T-helper 22 cell (primary cell): ENCODE measurements at places on chromosomes 7 and 10.

GRCh38 chr10:33981301-33981700 is 646.8 kb upstream of the NRP1 start:
- DNase-seq: no peak

DNA sequence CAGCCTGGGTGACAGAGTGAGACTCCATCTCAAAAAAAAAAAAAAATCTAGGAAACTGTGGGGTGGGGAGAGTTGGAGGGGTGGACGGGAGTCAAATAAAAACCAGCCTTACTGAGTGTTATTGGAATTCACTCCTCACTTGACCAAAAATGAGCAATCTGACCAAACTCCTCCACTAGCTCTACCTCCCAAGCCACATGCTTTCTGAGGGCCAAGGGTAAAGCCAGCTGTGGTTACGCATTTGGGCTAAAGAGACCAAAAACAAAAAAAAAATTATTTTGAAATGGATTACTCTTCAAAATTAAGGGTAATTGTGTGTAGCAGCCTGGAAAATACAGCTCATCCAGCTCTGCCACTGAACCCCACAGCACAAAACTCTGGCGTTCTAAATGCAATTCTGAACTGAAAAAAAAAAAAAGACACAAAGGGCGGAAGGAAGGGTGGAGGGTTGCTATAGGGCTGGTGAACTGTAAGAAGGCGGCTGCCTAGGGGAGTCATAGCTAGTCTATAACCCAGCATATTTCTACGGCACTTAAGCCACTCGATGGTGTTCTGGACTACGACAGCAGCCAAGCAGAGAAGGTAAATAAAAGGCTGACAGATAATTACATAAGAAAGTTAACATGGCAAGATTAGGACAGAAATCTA is 7.8 kb downstream of the ELMO1 start:
- DNase-seq: no peak

DNA sequence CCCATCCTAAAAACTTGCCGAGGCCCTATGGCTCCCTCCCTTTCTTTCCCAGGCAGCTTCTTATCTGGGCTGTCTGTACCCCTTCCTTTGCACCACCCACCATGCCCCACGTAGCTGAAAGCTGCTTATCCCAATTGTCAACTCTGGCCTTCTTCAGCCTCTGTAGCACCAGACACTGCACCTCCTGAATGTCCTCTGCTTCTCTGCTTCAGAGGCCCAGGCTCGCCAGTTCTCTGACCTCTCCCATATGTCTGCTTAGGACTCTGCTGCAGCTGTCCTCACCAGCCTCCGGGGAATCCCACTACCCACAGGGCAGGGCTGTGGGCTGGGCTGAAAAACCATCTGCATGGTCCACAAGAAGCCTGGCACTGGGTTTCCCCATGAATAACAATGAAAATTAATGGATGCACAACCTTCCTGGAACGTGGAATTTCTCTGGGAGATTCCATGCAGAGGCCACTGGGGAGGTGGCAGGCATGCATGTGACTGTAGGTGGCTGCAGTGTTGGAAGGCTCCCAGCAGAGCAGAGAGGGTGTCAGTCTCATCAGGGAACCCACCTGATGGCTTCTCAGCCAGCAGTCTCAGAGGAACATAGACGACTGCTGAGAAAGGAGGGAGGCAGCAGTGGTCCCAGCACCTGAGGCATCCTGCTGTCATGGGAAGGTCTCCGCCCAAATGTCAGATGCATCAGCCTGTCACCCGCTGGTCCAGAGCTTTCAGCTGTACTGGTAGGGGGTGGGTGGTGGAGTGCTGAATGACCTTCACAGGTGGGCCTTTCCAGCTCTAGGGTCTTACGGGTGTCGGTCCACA is 16.8 kb upstream of the SH2D4B start:
- no peak for DNase-seq

GRCh38 chr7:126079151-126079550 is 1149.5 kb upstream of the POT1 start:
- DNase-seq: no peak

GRCh38 chr10:57657164-57657765 is 610.4 kb downstream of the IPMK start:
- DNase-seq: no peak

DNA sequence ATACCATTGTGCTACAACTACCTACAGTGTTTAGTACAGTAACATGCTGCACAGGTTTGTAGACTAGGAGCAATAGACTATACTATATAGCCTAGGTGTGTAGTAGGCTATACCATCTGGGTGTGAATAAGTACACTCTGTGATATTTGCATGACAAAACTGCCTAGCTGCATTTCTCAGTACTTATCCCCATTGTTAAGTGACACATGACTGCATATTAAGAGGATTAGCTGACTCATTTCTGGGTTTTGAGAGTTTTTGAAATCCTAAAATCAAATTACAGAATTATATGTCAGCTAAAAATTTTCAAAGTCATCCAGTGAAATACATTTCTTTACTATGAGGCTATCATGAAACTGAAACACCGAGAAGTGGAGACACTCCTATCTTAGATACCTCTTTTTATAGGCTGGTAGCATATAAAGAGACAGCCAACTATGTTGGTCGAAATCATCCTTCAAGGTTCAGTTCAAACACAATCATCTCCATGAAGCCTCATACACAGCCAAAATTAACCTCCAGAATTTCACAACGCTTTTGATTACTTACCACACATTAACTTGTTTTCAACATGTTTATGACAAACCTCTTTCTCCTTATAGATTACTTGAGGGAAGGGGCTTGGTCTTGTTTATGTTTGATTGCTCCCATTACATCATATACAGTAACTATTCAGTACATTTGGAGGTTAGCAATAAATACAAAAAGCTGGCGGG is 89.8 kb upstream of the ANK3 start:
- no peak for DNase-seq

DNA sequence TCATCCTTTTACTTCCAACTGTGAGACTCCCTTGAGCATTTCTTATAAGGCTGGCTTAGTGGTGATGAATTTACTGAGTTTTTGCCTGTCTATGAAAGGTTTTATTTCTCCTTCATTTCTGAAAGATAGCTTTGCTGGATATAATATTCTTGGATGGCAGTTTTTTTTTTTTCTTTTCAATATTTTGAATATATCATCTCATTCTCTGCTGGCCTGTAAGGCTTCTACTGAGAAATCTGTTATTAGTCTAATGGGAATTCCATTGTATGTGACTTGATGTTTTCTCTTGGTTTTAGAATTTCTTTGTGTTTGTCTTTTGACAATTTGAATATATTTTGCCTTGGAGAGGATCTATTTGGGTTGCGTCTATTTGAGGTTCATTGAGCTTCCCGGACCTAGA is 22.4 kb downstream of the PHTF2 start:
- no peak for DNase-seq

DNA sequence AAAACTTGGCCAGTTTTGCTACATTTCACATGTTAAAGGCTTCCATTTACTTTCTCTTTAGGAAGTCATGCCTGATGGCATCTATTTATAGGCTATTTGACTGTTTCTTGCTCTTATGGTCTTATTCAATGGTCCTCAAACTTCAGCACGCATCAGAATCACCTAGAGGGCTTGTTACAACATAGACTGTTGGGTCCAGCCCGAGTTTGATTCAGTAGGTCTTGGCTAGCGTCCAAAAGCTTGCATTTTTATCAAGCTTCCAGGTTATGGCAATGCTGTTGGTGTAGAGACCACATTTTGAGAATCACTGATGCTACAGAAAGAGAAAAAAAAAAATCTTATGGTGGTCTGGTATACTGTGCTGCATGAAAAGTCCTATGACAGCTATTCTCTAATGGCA is 51.9 kb downstream of the MTPN start:
- DNase-seq: no peak

DNA sequence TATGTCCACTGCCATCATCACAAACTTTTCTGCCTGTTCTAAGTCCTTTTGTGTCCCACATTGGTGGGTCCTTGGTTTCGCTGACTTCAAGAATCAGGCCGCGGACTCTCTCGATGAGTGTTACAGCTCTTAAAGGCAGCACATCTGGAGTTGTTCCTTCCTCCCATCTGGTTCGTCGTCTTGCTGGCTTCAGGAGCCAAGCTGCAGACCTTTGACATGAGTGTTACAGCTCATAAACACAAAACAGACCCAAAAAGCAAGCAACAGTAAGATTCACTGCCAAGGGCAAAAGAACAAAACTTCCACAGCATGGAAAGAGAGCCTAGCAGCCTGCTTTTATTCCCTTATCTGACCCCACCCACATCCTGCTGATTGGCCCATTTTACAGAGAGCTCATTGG is 30.2 kb downstream of the ASNS start:
- no peak for DNase-seq

GRCh38 chr7:517774-518629 is 1.6 kb downstream of the PDGFA start:
- no peak for DNase-seq

GRCh38 chr10:51743146-51743545 is 43.8 kb upstream of the CSTF2T start:
- DNase-seq: no peak

DNA sequence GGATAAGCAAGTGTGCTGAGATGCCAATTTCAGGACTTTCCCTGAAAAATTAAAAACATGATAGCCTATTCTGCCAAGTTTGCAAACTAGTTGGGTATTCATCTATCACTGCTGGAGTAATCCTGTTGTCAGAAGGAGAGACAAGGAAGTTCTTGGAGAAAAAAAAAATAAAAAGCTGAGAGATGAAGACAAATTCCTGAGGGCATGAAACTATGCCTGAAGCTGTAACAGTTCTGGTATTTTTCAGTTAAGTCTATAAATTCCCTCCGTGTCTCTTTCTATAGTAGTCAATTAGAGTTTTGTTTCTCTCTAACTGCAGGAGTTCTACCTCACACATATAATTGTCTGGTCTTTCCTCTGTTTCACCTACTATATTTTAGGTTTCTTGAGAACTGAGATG is 95.7 kb downstream of the DGKB start:
- DNase-seq: no peak

DNA sequence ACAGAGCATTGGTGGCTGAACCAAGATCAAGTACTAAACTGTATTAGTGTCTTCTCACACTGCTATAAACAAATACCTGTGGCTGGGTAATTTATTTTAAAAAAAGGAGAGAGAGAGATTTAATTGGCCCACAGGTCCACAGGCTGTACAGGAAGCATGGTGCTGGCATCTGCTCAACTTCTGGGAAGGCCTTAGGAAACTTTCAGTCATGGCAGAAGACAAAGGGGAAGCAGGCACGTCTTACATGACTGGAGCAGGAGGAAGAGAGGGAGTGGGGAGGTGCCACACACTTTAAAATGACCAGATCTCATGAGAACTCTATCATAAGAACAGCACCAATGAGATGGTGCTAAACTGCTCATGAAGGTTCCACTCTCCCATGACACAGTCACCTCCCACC is 95.2 kb upstream of the JCAD start:
- no peak for DNase-seq

GRCh38 chr7:122677149-122677548 is 21.8 kb downstream of the RNF133 start:
- DNase-seq: no peak

DNA sequence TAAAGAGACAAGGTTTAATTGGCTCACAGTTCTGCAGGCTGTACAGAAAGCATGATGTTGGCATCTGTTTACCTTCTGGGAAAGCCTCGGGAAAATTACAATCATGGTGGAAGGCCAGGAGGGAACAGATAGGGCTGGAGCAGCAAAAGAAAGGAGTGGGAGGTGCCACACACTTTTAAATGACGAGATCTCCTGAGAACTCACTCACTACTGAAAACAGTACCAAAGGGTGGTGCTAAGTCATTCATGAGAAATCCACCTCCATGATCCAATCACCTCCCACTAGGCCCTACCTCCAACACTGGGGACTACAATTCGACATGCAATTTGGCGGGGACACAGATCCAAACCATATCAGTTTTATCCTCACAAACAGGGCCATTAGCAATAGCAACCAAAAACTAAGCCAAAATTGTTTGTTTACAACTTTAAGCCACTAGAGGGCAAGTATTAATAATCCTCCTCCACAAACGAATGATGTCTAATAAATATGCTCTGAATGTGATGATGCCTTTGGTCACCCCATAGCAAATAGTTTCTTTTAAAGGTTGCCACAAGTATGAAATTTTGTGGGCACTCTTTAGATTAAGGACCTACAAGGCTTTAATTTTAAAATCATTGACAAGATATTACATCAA is 129.2 kb upstream of the NRBF2 start:
- DNase-seq: no peak

GRCh38 chr10:72089618-72090017 is 1.3 kb upstream of the SPOCK2 start:
- DNase-seq: no peak

DNA sequence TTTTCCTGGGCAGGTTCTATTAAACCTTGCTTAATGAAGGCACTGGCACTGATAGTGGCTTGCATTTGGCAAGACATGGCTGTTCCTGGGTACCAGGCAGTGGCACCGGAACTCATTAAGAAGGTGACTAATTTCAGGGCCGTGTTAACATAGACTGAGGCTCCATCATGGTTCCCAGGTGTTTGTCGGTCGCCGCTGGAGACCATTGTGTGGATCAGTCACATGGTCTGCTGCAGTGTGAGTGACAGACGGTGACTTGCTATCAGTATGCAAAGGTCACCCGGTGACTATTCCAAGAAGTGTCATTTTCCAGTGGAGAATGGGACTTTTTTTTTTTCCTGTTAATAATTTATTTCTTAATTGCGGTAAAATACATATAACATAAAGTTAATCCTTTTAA is 106.3 kb downstream of the INSYN2A start:
- no peak for DNase-seq

DNA sequence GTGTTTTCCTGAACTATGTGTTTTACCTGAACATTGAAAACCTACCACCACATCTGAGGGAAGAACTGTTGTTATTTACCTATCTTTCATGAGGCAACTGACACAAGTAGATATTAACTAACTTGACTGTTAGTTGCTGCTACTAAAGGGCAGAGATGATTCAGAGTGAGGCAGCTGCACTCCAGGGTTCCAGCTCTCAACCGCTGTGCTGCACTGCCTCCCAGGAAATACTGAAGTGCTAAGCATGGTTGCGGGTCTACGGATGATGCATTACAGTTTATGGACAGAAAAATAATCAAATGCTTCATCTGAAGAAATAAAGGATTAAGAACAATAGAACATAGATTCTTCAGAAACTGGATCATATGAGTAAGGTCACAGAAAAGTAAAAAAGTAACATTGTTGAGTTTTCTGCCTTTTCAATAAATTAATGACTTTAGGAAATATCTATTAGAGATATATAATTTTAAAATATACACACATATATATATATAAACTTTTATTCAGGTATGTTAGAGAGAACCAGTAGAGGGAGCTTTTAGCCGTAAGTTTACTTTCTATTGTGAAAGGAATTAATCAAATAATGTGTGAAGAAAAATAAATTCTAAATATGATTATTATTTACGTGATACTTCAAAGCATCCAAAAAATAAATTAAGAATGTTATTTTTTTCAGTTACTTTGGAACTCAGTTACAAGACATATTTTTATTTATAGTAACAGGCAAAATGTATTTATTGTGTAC is 620.0 kb downstream of the CNTNAP2 start:
- no peak for DNase-seq

DNA sequence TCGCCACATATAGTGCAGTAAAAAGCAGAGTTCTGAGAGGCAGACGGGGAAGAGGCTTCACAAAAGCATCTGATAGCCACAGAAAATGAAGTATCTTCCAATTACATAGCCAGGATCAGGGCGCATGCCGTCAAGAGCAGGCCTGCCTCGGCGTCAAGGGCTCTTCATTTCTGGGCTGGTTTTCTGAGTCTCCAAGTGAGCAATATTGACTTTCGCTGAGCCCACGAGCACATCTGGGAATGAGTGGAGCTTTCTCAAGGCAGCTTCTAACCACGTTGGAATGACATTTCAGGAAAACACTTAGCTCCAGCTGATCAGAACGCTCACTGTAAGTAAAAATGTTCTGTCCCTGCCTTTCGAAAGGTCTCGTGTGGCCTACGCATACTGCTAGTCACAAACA is 51.9 kb downstream of the CLRN3 start:
- no peak for DNase-seq

- no peak for DNase-seq
Observed at GRCh38 chr7:83677180-83677866, 28.4 kb upstream of the SEMA3E start.
